T-helper 9 cell (primary cell): ENCODE measurements at places on chromosomes 2 and 18.

GRCh38 chr2:172639256-172639655 is 83.4 kb downstream of the PDK1 start:
- DNase-seq: no peak

GRCh38 chr2:117411983-117412382 is 402.5 kb upstream of the DDX18 start:
- DNase-seq: no peak

DNA sequence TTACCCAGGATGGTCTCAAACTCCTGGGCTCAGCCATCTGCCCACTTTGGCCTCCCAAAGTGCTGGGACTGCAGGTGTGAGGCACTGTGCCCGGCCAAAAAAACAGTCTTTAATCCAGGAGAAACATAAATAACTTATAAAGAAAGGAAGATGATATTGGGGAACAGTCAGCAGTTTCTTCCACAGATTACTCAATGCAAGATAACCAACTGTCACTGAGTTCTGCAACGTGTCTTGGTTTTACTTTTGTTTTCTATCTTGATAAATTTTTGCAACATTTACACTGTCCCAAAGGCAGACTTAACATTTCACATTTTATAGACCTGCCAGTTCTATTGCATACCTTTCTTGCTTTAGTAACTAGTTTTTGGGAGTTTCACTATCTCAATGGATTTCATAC is 71.1 kb downstream of the ANKRD44 start:
- no peak for DNase-seq

GRCh38 chr2:171515672-171516298 is 6.5 kb upstream of the CYBRD1 start:
- no peak for DNase-seq

DNA sequence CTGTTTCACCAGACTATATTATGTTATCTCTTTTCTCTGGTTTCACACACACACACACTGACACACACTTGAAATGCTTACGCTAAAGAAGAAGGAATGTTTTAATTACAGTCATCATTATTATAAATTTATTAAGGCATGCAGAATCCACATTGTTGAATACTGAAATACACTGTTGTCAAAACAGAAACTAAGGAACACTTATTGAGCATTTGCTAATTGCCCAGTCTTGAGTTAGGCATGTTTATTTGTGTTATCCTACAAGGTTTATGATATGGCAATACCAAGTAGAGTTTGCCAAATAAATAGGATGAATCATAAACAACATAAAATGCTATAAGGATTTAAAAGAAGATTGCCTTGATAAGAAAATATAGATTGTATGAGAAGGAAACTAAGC is 917.0 kb upstream of the PIK3C3 start:
- DNase-seq: no peak

- DNase-seq: no peak
Measured at GRCh38 chr2:160411167-160411566, 82.4 kb downstream of the RBMS1 start.

GRCh38 chr2:3610881-3611505 is 16.1 kb downstream of the COLEC11 start:
- no peak for DNase-seq

GRCh38 chr18:58466636-58467205 is 162.2 kb downstream of the ALPK2 start:
- no peak for DNase-seq

GRCh38 chr2:3952866-3953516 is 249.6 kb downstream of the DCDC2C start:
- DNase-seq: no peak

GRCh38 chr2:168717790-168718502 is 84.5 kb upstream of the NOSTRIN start:
- DNase-seq: no peak

DNA sequence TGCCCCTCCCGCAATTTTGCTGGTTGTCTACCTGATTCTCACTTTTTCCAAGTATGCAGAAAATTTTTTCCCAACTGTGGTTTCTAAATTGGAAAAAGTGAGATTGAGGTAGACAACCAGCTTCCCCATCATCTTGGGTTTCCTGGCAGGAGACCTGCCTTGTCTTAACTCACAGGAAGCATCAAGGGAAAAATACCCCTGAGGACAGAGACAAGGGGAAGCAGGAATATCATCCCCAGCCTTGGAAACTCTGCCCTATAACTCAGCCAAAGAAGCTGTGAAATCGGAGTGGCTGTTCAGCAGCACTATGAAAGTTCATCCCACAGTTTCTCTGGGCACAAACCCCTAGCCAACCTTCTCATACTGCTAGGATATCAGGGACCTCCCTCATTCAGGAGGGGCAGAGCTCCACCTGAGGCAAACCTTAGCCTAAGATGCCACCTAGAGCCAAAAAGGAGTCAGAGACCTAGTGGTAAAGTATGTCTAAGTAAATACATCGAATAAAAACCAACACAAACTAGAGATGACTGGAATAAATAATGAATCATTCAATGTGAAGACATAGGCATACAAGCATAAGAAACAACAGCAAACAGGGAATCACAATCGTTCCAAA is 68.2 kb downstream of the ZSWIM2 start:
- DNase-seq: no peak

DNA sequence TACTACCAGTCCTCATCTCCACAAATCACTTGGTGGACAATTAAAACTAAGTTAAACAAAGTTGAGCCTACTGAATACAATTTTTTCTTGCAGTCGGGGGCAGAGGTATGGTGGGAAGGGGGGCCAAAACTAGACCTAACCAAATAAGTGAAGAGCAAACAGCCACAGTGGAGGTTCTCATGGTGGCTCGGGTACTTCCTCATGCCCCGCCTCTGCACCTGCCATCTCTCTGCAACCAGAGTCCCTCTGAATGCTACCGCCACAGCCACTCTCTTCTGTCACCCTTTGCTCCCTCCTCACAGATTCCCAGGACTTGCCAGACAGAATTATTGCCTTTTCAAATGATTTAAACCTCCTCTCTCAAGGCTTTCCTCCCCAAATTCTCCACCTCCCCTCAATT is 204.2 kb downstream of the TMEM247 start:
- DNase-seq: no peak

GRCh38 chr2:71687412-71687811 is 234.1 kb downstream of the DYSF start:
- no peak for DNase-seq

DNA sequence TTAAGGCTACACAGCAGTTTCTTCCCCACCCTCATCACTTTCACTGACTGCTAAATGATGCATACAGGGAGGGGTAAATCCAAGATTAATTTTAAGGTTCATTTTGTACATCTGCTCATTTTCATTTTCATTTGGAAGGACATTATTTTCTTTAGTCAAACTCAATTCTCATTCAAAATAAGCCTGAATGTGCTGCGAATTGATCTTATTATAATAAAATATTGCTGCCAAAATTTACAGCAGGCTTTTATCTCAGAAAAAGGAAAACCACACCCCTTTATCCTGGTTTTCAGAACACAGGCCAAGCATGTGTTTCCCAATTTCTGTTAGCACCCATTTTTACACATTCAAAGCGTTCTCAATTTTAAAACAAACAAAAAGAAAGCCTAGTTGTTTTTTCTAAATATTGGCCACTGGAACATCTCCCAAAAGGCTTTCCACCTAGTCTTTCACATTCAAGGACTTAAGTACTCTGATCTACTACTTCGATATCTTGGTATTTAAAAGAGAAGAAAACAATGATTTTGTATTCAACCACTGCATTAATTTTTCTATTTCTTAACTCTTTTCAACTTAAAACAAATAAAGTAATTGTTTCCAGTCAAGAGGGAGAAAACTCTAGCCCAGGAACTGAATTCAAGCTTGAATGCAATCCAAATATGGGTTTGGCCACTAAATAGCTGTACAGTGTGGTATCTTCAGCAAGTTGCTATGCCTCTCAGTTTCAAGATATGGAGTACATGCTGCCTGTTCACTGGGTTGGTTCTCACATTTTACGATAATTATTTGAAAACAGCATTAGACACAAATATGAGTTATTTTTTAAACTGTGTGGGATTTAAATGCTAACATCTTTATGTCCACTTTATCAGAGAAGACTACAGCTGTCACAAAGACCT is 52.5 kb downstream of the CDH2 start:
- DNase-seq: no peak
